ENCODE measurements at places on chromosomes 11 and 22.

DNA sequence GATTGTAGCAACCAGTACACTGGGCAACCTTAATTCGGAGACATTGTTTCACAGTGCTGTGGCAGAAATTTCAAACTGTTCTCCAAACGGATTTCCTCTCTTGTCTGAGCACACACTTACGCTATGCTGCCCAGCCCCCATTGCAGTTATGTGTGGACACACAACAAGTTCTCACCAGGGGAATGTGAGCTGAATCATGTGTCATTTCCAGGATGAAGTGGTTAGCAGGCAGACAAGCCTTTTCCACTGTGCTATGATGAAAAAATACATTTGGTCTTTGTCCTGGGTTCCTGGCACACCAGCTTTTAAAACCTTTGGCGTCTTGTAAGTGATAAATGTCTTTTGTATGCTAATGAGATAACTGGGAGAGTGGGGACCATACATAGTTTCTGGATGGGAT is 46.9 kb upstream of the SYT9 start:
- no peak for DNase-seq

DNA sequence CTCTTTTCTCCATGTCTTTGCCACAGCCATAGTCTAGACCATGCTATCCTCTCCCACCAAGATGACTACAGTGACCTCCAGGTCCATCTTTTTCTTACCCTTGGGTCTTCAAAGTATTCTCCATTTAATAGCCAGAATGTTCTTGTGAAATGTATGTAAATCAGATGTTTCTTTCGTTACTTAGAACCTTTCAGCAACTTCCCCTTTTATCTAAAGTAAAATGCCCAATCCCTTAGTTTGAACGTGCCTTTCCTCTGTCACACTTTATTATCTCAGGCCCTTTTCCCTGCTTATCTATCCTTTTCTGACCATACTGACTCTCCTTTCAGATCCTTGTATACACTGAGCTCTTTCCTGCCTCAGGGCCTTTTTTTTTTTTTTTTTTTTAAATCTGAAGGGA is 17.9 kb downstream of the RBM4B start:
- DNase-seq = no peak

DNA sequence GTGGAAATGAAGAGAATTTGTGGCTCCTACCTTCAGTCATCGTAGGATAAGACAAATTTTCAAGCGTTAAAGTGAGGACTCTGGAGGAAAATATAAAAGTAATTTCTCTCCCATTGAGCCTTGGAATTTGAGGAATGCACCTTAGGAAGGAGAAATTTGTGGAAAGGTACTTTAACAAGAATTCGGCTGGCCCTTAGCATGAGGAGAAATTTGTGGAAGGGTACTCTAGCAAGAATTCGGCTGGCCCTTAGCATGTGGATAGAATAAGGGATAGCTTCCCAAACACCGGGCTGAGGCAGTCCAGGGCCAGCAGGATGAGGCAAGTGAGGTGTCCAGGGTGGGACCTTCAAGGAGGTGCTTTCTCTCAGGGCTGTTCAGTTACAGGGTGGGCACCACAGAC is 33.2 kb upstream of the FAR1 start:
- no peak for DNase-seq

DNA sequence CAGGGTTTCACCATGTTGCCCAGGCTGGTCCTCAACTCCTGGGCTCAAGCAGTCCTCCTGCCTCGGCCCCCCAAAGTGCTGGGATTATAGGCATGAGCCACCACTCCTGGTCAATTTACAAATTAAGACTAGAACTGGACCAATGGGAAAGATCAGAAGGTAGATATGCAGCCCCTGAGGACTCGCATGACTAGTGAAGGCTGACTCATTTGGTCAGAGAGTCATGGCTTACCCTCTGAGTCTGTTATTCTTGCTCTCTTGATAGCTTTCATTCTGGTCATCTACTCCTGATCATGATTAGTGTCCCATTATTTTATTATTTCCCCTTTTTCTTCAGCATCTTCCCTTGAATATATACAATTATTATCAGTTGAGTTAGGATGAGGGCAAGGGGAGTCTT is 2.7 kb upstream of the LDHAL6A start:
- DNase-seq = no peak

DNA sequence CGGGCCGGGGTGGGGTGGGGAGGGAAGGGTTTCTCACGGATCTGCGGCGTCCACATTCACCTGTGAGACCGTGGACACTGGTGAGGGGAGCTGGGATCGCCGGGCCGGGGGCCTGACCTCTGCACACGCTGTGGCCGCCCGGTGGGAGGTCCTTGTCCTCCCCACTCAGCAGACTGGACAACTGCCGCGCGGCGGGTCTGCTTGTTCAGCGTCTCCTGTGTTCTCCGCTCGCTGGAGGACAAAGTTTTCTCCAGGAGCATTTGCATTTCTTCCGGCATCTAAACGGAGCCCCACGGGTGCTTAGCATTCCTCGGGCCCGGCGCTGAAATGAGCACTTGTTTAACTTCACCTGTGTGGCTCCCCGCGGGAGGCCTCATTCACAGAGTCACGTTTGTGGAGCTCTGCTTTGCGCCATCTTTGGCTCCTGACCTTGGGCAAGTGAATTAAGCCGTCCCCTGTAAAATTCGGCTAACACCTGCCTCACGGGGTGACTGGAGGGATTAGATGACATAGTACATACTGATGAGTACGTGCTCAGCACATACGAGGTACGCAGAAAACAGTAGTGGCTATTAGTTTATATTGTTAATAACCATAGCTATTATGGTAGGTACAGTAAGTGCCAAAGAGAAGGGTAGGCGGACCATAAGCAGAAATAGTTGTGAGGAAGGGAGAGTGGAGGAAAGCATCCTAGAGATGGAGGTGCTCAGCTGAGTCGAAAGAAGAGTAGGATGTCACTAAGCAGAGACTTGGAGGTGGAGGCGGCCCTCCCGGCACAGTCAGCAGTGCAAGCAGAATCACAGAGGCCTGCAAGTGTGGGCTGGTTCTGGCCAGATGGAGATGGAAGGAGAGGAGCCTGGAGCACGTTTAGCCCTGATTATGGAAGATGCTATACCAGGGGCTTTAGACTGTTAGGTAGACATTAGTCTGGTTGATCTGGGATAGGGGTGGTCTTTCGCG is 885 bp downstream of the TRMU start:
- DNase-seq = no peak

GRCh38 chr11:17328871-17329494 is 22.6 kb upstream of the NCR3LG1 start:
- DNase-seq = no peak

DNA sequence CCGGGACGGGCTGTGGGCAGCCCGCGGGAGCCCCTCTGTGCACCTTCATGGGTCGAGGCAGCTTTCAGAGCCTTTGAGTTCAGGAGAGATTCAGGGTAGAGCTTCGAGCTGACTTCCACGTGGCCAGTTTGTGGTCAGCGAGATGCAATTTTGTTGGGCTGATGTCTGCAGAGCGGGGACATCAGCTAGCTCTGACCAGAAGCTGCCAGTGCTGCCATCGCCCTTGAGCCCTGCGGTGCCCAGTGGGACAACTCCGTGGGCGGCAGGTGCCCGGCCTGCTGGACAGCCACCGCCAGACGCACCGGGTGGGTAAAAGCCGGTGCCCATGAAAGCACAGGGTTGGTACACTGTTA is 719 bp downstream of the TALDO1 start:
- DNase-seq = no peak

DNA sequence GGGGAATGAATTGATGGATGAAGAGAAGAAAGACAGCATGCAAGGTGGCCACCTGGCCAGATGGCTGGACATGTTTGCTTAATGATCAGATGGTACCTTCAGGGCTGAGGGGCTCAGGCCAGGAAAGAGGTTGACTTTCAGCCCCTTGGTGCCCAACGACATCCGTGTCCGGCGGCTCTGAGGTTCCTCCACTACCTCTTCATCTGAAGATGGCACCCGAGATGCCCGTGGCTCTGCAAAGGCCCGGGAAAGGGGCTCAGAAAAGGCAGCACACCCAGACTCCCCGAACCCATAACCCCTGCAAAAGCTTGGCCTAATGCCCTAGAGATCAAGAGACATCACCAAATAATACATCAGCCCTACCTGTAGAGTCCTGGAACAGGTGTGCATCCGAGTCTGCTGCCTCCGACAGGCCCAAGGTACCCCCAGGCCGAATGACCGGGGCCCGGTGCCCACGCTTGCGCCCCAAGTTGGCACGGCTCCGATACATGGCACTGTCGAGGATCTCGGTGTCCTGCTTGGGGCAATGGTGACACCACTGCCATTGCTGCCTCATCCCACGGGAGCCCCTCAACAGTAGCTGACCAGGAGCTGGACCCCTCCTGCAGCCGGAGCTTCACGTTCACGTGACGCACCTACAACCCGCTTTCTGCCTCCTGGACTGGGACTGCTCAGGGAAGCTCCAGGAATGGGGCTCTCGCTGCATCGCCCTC is 22.9 kb downstream of the TNKS1BP1 start:
- DNase-seq = no peak

- DNase-seq = peak; percentile 73
Measured at GRCh38 chr22:30872285-30873041, 96.1 kb downstream of the MORC2 start.

GRCh38 chr11:9302448-9302847 is 11.9 kb downstream of the TMEM41B start:
- no peak for DNase-seq

DNA sequence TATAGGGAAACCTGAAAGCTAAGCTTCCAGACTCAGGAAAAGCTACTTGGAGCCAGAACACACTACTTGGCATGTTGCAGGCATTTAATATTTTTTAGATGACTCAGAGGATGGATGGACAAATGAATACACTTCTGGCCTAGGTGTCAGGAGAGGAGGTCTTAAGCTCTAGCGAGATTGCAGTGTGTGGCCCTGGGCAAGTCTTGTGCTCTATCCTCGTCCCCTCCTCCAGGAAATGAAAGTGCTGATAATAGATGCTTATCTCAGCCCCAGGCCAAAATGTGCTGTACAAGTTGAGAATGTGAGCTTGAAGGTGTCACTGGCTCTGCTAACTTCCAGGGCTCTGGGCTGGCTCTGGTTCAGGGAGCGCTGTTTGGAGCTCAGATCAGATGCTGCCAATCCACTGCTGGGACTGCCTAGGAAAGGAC is 136.3 kb downstream of the PKNOX2 start:
- no peak for DNase-seq

- DNase-seq = no peak
Measured at GRCh38 chr11:101707477-101707876, 123.7 kb upstream of the TRPC6 start.

- DNase-seq = no peak
Measured at GRCh38 chr11:130765406-130765805, 150.9 kb downstream of the SNX19 start.

- no peak for DNase-seq
Measured at GRCh38 chr11:7278314-7278917, 26.7 kb downstream of the SYT9 start.

- peak; percentile 86 for DNase-seq
Measured at GRCh38 chr22:23305321-23305910, 125.1 kb downstream of the BCR start.

GRCh38 chr11:103294516-103294915 is 185.3 kb downstream of the DYNC2H1 start:
- DNase-seq = no peak

GRCh38 chr22:19890502-19891316 is 36.0 kb upstream of the GNB1L start:
- no peak for DNase-seq

DNA sequence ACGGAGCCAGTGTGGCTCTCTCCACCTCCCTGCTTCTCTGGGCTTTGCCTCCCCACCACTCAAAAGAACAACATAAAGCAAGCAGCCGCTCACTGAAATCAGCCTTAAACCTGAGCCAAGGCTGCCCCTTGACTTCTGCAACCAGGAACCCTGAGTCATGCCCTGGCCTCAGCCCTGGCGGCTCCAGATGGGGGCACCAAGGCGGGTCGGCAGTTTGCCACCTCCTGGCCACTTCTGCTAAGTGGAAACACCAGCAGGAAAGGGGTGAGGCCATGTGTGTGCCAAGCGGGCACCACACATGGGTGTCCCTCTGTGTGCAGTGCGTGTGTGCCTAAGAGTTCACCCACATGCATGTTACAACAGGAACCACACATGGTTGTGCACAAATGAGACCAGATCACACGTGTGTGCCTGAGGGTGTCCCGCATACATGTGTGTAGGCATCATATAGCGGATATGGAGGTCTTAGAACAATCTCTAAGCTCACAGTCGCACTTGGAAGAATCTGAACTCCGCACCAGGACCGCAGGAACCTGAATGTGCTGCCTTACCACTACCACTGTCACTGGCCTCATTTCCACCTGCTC is 221.2 kb downstream of the MN1 start:
- DNase-seq = no peak

DNA sequence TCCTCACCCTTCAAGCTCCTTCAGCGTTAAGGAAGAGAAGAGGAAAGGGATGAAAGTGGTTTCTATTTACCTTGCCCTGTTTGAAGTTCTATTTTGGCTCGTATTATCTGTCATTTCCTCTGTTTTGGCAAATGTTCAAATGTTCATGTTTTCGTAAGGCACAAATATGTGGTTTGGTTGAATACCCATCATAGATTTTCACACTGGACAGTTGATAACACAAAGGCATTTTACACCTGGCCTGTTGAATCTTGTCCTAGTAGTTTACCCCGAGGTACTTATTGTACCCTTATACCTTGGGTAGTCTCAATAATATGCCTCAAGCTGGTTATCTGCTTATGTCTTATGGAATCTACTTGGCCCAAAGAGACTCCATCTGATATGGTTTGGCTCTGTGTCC is 706.9 kb downstream of the METTL15 start:
- DNase-seq = no peak

- DNase-seq = peak; percentile 55
Measured at GRCh38 chr11:2990617-2991451, 1.3 kb downstream of the NAP1L4 start.

- no peak for DNase-seq
Measured at GRCh38 chr11:33737362-33737821, 1.2 kb upstream of the CD59 start.

DNA sequence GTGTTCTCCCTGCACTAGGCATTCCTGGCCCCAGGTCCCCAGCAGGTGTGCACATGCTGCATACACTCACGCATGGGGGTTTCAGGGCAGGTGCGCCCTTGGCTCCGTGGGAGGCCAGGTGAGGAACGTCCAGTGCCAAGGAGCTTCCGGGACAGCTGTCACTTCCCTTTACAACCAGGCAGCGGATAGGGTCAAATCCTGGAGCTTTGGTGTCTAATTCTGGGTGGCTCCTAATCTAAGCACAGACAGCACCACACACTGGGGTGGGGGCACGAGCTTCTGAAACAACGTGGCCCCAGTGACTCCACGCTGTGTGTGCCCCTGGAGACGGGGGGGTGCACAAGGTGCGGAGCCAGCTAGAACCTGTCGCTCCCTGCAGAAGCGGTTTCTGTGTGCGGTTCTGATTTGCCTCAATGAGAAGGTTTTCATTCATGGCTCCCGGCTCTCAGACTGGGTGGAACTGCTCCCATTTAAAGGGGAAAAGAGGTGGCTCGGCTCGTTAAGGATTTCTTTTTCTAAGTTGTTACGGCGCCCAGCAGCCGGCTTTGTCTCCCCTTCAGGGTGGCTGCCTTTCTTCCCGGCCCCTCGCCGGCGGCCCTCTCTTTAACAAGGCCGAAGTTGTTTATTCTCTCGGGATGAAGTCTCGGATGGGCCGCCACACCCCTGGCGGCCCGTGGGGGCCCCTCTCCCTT is 5.0 kb downstream of the CCND1 start:
- DNase-seq = no peak

Data from mesenteric fat pad (tissue), 1 donor.